Heart left ventricle (tissue), 16 donors: ENCODE measurements at places on chromosomes 11 and 22. TPM values are rescaled to one million over a fixed set of nuclear protein-coding genes. Genes with fewer than 3 reads are reported as not detected.

DNA sequence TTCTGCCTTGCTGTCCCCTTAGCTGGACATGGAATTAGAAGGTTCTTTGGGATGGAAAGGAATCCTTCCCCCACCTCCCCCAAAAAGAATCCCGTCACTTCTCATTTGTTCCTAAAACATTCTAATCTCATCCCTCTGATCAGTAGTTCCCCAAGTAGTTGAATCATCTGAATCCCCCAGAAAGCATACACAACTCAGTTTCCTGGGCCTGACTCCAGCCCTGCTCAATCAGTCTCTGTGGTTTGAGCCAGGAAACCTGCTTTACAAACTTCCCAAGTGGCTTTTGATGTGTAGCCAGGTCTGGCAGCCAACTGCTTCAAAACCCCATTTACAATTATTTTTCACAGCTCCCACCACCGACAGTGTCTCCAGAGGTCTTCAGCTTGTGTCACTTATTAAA is 20.2 kb downstream of the C22orf31 start:
- H3K27me3 ChIP-seq = no peaks in the 10 kb centered on the region
- no peaks in the 10 kb centered on the region for H3K4me1 ChIP-seq
- peaks cover 11% of the 10 kb centered on the region for H3K36me3 ChIP-seq
- no peak for DNase-seq

DNA sequence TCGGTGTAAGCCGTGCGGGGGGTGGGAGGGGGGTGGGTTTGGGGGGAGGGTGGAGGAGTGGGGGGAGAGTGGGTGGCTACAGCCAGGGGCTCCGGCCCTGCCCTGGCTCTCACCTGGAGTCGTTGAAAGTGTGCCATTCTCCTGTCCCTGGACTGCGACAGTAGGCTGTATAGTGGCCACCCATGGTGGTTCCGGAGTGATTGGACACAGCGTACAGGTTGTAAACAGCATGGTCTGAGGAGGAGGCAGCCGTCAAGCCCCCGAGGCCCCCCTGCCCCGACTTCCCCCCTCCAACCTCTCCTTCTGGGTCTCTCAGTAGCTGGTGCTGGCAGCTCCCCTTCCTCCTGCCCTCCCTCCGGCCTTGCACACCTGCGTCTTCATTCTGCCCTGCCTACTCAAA is 10.6 kb upstream of the MFRP start:
- DNase-seq = no peak
- H3K4me1 ChIP-seq = peaks cover 15% of the 10 kb centered on the region
- no peaks in the 10 kb centered on the region for H3K27me3 ChIP-seq
- peak overlapping the region; percentile 59 for H3K4me3 ChIP-seq
- peak overlapping the region; percentile 82 for H3K27ac ChIP-seq
- H3K36me3 ChIP-seq = peaks cover 23% of the 10 kb centered on the region

- no peaks in the 10 kb centered on the region for H3K36me3 ChIP-seq
- H3K4me3 ChIP-seq = no peak overlapping the region
- no peak for DNase-seq
- no peak overlapping the region for H3K27ac ChIP-seq
Measured at GRCh38 chr22:38947321-38948140, 9.9 kb upstream of the APOBEC3A start.

Gene APOL4
- 1.7 TPM for total RNA-seq

Gene TRPM5
- not detected for total RNA-seq

Gene GSTT2B
- total RNA-seq = 7.2 TPM
